ENCODE measurements at places on chromosomes 7 and 10.
A peak's percentile ranks its signal among the peaks of the same experiment; 100 is the strongest.

DNA sequence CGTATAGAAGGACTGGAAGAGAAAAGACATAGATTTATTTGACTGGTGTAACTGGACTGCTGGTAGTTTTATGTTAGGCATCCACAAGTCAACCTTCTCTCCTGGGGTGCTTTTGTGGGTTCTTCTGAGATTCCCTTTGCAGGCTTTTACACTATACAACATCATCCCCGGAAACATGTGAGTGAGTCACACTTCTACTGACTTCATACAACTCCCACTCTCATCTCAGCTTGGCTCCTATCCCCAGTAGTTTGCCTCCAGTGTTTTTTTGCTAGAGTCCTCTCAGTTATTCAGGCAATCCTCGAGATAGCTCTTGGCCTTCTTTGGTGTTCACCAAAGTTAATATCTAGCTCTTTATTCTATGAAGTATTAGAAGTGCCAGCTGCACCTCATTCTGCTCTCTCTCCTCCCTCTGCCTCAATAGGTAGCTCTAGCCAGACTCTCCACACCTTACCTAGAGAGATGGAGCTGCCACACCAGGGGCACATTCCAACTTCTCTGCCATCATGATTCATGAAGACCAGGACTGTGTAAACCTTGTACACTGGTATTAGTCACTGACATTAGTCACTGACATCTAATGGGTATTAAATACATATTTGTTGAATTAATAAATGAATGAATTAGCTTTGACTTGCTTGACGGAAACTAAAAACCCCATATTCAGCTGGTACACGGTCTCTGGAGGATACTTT, 281.9 kb downstream of the PPP1R3A start:
- DNase-seq, result no peak

DNA sequence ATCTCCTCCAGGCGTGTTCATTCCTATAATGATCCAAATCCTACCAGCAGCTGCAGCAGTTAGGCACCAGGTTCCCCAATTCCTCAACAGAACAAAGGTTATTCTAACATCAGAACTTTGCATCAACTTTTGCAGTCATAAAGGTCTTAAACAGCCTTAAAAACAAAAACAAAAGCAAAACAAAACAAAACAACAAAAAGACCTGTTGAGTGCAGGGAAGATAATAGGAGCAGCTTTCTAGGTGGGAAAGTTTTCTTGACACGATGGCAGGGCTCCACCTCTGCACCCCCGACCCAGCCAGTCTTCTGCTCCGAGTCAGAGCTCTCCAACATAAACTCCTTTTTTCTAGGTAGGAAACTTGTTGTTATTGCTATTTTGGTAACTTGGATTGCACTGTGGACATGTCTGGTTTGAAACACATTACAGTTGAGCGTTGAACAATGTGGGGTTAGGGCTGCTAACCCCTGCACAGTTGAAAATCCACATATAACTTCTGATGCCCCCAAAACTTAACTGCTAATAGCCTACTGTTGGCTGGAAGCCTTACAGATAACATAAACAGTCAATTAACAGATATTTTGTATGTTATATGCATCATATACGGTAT, 77.6 kb downstream of the MTPN start:
- DNase-seq, result no peak

DNA sequence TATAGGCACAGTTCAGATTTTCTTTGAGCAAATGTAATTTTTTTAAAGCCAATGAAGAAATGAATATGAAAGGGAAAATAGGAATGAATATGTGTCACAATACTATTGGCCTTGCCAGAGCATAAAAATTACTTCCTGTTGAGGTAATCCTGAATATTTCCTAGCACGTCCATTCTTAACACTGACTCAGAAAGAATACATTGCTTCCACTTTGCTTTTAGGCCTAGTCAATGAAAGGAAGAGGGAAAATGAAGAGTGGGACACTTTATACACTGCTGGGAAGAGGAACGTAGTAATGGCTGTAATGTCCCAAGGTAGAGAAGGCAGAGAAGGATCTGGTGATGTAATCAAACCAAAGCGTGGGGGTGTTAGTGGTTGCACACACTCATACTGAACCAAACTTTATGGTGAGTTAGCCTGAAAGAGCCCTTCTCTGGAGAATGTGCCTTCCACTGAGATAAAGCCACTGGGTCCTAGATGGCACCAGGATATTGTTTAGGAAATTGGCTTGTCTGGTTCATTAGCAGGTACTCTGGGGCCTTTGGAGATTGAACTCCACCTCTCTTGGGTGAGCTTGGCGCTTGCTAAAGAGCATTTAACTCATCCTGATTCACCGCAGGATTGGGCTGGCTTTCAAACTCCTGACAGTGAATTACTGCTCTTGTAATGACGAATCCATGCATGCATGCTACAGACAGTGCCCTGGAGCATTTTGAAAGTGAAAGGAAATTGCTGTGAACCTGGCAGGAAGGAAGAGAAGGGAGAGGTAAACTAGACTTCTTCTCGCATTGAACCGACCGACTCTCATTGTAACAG, 254.9 kb downstream of the KIAA1217 start:
- DNase-seq, result no peak

GRCh38 chr7:130614449-130614848, 54.1 kb downstream of the COPG2 start:
- no peak for DNase-seq

DNA sequence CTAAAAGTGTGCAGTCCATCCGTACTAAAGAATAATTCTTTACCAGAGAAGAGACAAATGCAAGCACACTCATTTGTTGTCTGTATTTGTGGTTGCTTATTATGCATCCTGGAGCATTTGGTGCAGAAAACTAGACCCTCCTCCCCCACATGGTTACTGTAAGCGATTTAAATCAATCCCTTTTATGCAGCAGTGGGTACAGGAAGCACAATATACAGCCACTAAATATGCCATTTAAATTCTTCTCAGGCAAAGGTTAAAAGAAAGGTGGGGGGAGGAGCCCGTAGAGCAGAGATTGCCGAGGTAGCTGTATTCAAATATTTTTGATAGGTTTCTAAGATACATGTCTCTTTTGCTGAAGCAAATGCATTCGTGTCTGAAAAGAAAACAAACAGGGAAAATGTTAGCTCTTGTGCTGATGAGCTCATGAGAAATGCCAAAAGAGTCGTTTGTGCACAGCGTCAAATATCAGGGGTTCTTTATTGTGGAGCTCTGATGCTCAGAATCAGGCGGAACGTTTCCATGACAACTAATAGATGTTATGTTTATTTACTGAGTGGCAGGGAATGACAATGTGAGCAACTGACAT, 131.3 kb upstream of the NPVF start:
- peak; percentile 47 for DNase-seq

DNA sequence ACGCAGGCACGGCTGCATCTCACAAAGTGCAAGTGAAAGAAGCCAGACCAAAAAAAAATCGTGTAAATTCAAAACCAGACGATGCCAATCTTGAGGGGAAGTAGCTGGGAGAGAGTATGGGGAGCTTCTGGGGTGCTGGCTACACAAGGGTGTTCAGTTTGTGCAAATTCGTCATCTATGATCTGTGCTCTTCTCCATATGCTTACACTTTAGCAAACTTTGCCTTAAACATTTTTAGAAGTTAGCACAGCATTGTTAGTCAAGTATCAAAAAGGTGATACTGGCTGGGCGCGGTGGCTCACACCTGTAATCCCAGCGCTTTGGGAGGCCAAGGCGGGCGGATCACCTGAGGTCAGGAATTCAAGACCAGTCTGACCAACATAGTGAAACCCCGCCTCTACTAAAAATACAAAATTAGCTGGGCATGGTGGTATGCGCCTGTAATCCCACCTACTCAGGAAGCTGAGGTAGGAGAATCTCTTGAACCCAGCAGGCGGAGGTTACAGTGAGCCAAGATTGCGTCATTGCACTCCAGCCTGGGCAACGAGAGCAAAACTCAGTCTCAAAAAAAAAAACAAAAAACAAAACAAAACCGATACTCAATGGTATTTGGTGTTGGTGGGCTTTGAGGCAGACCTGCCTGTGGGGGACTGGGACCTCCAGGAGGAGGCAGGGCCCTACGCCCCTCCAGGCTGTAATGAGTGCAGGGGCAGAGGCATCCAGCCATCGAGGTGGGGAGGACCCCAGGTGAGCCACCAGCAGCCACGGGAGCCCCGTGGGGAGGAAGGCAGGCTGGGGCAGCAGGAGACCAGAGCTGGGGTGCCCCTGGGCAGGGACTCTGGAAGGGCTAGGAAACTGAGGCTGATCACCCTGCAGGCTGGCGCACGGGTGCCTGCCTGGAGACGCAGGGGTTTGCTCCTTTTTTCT, 150.0 kb downstream of the PRKAG2 start:
- DNase-seq, result no peak

- no peak for DNase-seq
Observed at GRCh38 chr7:27242555-27243339, at the start of gene EVX1. Gene EVX1 (plus strand): TSS chr7:27242802. CDS start chr7:27243031, 229 bp downstream.

GRCh38 chr7:151708610-151709009, 168.3 kb downstream of the PRKAG2 start:
- no peak for DNase-seq

DNA sequence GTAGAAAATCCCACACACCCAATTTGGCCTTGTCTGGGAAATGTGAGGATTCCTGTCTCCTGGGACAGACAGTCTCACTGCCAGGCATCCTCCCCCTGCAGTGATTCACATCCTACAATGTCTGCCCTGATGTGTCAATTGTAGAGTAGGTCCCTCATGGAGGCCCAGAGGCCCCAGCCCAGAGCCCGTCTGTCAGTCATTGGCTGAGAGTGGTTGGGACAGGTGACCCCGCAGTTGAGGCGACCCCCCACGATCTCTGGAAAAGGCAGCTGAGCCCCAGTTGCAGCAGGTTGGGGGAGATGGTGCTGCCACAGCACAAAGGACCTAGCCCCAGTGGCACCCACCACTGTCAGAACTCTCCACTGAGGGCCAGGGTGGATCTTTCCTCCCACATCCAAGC, 84.3 kb upstream of the INSIG1 start:
- no peak for DNase-seq

- DNase-seq, result no peak
Observed at GRCh38 chr10:119654540-119654939, 3.4 kb downstream of the BAG3 start.

GRCh38 chr10:126538439-126539135, 131.9 kb downstream of the C10orf90 start:
- DNase-seq, result no peak

DNA sequence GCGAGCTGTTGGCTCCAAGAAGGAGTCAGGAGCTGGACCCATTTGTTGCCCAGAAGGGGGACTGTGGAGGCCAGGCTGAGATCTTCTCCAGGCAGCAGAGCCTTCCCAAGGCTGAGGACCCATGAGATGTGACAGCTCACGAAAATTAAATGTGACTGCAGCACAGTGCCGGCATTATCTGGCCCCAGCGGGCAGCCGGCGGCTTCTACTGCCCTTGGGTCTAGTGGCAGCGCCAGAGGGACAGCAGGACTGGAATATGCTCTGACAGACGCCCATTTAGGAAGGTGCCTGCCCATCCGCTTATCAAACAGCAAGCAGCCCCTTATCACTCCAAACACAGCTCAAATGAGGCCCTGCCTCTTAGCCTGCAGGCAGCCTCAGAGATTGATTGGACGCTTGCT, 122.9 kb upstream of the LYZL2 start:
- DNase-seq, result peak; percentile 15

GRCh38 chr10:126459878-126460481, 71.7 kb upstream of the ADAM12 start:
- no peak for DNase-seq

DNA sequence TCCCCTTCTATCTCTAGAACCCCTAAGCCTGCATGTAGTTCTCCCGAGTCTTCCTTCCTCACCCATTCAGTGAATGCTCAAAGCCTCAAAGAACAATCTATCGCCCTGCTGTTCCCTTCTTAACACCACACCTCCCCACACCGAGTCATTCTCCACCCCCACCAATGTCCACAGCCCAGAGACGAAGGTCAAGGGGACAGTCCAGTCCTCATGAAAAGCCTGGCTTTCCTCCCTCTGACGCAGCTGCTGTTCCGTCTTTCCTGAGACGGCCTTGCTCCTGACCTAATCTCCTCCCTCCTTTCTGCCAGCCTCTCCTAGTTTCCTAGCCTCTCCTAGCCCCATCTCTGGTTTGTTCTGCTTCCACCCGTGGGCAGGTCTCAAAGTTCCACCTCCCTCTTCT, 9.2 kb downstream of the MOSPD3 start:
- no peak for DNase-seq

DNA sequence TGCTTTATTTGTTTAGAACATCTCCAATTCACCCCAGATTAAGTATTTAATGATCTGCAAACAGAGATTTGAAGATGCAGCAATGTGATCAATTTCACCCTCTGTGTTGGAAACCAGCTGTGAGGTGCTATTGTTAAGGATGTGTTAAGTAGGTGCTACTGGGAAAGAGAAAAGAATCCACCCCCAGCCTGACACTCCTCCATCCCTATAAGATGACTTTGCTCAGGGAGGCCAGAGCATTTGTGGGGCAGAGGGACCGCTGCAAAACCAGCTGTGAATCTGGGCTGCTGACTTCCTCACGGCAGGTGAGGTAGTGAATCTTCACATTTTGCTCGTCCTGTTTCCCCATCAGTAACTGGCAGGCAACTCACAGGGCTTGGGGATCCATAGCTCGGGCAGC, 297.5 kb downstream of the GFRA1 start:
- no peak for DNase-seq

GRCh38 chr10:79138449-79139123, 69.8 kb downstream of the ZMIZ1 start:
- DNase-seq, result no peak

- DNase-seq, result no peak
Observed at GRCh38 chr7:142892951-142893350, 7.4 kb upstream of the TRPV6 start.

DNA sequence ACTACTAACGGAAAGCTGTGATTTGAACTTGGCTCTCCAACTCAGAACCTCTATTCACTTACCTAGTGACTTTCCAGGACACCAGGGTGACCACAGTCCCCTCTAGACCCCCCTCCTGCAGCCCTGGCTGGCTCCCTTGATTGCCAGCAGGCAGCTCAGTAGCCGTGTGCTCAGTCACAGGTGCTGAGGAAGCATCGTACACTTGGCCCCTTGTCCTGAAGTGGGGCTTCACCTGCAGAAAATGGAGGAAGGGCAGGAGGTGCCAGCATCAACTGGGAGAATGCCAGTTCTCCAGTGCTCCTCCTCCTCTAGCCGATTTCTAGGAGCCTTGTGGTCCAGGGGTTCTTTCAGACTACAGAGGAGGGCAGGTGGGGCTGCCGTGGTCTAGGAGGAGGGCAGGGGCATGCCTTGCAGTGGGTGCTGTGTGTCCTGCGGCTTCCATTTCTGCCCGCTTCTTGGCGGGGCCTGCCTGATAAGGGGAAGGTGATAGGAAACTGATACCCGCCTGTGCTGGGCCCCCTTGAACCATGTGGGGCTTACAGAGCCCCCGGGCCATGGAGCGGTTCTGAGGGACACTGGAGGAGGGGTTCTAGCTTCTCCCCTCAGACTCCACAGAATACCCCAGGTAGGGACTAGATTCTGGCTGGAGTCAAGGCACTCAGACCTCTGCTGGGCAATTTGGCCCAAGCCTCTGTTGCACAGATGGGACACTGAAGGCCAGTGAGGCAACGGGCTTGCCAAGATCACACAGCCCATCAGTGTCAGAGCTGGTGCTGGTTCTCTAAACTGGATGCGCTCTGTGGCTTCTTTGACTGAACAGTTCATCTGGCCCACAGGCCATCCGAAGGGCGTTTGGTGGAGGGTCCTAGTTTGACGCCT, 14.0 kb downstream of the FAM241B start:
- DNase-seq, result no peak

Data from left hindlimb (tissue), 1 donor.